ENCODE measurements at places on chromosomes 7 and 10.

GRCh38 chr7:36659172-36659516, 65.2 kb downstream of the AOAH start:
- no peak overlapping the region for H3K27ac ChIP-seq
- no peaks in the 10 kb centered on the region for H3K27me3 ChIP-seq
- peaks cover 18% of the 10 kb centered on the region for H3K36me3 ChIP-seq
- DNase-seq: no peak
- peaks cover 12% of the 10 kb centered on the region for H3K4me1 ChIP-seq

GRCh38 chr7:158061884-158062656, 525.6 kb downstream of the PTPRN2 start:
- no peaks in the 10 kb centered on the region for H3K36me3 ChIP-seq
- no peak overlapping the region for H3K27ac ChIP-seq
- no peak for DNase-seq
- no peaks in the 10 kb centered on the region for H3K4me1 ChIP-seq
- no peak overlapping the region for H3K4me3 ChIP-seq

GRCh38 chr10:124204726-124205125, 111.3 kb upstream of the CHST15 start:
- no peaks in the 10 kb centered on the region for H3K36me3 ChIP-seq
- peaks cover 7% of the 10 kb centered on the region for H3K27me3 ChIP-seq
- H3K4me3 ChIP-seq: no peak overlapping the region
- DNase-seq: no peak
- H3K27ac ChIP-seq: no peak overlapping the region

GRCh38 chr10:35336921-35337823, 863 bp downstream of the CCNY start:
- H3K36me3 ChIP-seq: peaks cover 14% of the 10 kb centered on the region
- H3K4me1 ChIP-seq: peaks cover 55% of the 10 kb centered on the region
- peak overlapping the region; percentile 87 for H3K4me3 ChIP-seq
- no peaks in the 10 kb centered on the region for H3K27me3 ChIP-seq
- peak overlapping the region; percentile 71 for H3K27ac ChIP-seq

DNA sequence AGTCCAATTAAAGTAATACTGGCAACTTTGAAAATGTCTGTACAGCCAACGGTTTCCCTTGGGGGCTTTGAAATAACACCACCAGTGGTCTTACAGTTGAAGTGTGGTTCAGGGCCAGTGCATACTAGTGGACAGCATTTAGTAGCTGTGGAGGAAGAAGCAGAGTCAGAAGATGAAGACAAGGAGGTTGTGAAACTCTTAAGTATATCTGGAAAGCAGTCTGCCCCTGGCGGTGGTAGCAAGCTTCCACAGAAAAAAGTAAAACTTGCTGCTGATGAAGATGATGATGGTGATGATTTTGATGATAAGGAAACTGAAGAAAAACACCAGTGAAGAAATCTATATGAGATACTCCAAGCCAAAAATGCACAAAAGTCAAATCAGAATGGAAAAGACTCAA, 72.2 kb downstream of the ZNF783 start:
- H3K4me1 ChIP-seq: no peaks in the 10 kb centered on the region
- no peak for DNase-seq
- peaks cover 6% of the 10 kb centered on the region for H3K27me3 ChIP-seq
- H3K36me3 ChIP-seq: no peaks in the 10 kb centered on the region

- no peak for DNase-seq
- no peak overlapping the region for H3K4me3 ChIP-seq
- no peaks in the 10 kb centered on the region for H3K4me1 ChIP-seq
- H3K27ac ChIP-seq: no peak overlapping the region
Measured at GRCh38 chr7:1359681-1360485, 99.4 kb downstream of the MICALL2 start.

DNA sequence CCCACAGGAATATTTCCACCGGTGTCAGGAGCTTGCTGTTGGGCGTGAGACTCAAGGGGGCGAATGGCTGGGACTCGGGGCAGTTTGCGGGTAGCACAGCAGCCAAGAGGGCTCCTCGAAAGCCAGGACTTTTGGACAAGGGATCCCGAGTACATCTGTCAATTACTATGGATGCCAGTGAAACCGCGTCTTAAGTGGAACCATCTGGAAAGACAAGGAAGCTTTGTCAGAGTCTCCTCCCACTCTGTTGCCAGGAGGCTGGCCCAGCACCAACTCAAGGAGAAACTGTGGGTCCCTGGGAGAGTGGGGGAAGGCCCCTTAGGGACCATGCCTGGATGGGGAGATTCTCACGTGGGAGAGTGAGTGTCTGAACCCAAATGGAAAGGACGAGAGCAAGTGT, 57.1 kb downstream of the C10orf143 start:
- no peaks in the 10 kb centered on the region for H3K4me1 ChIP-seq
- H3K36me3 ChIP-seq: no peaks in the 10 kb centered on the region
- no peak for DNase-seq
- no peak overlapping the region for H3K27ac ChIP-seq
- H3K4me3 ChIP-seq: no peak overlapping the region
- no peaks in the 10 kb centered on the region for H3K27me3 ChIP-seq
